ENCODE measurements at places on chromosomes 16 and 17.

DNA sequence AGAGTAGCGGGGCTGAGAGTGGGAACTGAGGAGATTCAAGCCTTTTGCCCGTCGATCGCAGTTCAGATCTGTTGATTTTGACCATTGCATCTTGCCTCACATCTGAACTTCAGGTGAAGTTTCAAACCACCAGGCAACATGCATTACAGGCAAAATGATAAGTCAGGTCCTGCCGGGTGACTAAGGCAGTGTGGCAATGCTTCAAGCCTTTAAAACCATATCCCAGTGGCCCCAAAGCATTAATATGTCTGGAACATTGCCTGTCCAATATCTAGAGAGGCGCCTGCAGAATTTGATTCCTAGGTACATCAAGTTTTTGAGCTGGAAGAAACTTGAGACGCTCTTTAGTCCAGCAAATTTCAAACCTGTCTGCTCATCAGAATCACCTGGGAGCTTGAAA, 502.8 kb downstream of the MAF start:
- no peak for DNase-seq

GRCh38 chr17:58403311-58403710, 14.0 kb downstream of the RNF43 start:
- no peak for DNase-seq

- no peak for DNase-seq
These were observed 19.5 kb upstream of the CA10 start for GRCh38 chr17:52178012-52178411.

DNA sequence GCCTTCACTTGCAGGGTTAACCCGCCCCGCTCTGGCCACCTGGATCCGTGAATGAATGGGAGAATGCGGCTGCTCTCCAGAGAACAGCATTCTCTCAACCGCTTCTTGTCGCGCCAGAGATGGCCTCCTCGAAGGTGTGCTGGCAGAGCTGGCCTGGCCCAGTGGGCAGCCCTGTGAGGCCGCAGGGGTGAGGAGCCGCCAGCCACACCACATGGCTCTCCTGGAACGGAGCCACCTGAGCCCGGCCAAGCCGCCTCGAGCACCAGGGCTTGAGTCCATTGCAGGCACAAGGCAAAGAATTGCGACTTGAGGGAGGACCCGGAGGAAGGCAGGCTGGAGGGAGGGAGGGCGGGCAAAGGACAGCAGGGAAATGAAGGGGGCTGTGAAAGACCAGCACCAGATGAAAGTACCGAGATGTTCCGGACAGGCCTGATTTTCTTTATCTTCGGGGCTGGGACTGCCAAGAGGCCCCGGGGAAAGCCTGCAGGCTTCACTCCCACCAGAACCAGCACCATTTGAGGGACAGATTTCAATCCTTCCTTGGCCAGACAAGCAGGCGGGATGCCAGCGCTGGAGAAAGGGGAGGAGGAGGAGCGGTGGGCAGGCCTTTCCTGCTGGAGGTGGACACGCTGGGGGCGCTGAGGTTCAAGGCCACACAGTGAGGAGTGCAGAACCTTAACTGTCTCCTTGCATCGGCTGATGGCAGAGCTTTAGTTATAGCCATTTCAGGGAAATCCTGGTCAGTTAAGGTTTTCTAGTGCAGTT, 69.4 kb downstream of the MRC2 start:
- no peak for DNase-seq

GRCh38 chr17:45320931-45321461, 4.2 kb upstream of the MAP3K14 start:
- DNase-seq: no peak

All from germinal center (tissue), 1 donor.